ENCODE measurements at places on chromosomes 5 and 9.

DNA sequence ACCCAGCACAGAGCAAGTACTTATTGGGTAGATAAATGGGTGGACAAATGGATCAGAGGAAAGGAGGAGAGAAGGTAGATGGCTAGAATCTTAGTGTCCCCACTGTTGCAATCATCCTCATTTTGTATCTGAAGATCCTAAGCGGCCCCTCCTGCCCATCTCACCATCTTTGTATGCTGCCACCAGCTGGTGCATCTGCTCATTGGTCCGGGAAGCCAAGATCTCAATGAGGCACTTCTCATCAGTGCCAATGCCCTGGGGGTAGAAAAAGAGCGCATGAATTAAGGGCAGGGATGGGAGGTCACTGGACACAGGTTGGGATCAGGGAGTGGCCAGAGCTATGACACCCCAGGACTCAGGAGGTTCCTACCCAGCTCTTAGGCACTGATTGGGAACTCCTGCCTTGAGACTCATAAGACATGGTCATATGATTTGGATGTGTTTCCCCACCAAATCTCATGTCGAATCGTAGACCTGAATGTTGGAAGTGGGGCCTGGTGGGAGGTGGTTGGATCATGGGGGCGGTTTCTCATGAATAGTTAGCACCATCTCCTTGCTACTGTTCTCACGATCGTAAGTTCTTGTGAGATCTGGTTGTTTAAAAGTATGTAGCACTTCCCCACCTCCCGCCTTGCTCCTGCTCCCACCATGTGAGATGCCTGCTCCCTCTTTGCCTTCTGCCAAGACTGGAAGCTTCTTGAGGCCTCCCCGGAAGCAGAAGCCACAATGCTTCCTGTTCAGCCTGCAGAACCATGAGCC lies 20.3 kb downstream of the ANXA6 start:
- no peak for DNase-seq

- no peak for DNase-seq
These were observed 288.1 kb downstream of the NNT start for GRCh38 chr5:43891112-43891511.

DNA sequence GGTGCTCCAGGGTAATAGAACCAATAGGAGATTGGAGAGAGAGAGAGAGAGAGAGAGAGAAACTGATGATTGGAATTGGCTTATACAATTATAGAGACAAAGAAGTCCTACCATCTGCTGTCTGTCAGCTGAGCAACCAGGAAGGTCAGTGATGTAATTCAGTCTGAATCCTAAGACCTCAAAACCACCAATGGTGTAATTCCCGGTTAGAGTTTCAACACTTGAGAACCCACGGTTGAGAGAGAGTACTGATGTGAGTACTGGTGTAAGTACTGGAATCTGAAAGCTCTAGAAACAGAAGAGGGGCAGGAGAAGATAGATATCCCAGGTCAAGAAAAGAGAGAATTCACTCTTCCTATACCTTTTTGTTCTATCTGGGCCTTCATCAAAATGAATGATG lies 775.8 kb downstream of the EFNA5 start:
- DNase-seq, result no peak

- DNase-seq, result peak; percentile 67
These were observed 2.5 kb downstream of the PTGES2 start for GRCh38 chr9:128124873-128125579.

GRCh38 chr9:1938135-1938534 lies 77.0 kb upstream of the SMARCA2 start:
- no peak for DNase-seq

DNA sequence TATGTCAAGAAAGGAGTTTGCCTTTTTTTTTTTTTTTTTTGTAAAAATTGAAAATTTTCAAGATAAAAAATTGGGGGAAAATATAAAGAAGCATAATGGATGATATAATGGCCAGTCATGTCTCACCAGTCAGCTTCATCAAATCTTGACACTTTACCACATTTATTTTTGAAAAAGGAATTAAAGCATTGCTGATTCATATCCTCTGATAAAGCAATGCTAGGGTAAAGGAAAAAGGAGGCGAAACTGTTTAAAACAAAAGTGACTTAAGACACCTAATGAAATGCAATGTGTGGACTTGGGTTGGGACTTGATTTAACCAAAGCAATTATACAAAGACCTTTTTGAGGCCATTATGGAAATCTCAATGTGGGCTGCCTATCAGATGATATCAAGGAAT lies 208.5 kb downstream of the ARHGAP26 start:
- DNase-seq, result no peak

GRCh38 chr9:26216702-26217101 lies 538.5 kb upstream of the TUSC1 start:
- no peak for DNase-seq

Data from adrenal gland (tissue), 19 donors.